ENCODE measurements at places on chromosomes 3 and 15. TPM values are rescaled to one million over a fixed set of nuclear protein-coding genes. Genes with fewer than 3 reads are reported as not detected.

Gene TNFSF10
- not detected for total RNA-seq

Gene LINGO1
- total RNA-seq = 11.9 TPM

Gene SLC27A2
- total RNA-seq = 1.6 TPM

DNA sequence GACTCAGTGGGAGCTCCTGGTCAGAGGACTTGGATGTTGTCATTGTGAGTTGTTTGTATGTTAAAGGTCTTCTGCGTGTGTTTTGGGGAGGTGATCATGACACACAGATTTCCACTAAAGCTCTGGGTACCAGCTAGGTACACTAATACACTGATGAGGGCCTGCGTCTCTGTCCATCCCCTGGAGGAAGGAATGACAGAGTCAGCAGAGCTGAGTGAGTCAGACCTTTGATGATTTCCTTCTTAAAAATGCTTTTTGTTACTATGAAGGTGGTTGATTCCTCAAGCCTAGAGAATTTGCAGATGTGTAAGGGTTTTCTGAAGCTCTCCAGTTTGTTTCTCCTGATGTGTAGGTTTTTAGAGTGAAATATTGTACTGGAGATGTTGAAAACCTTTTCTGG is 424.1 kb upstream of the TPM1 start:
- DNase-seq = no peak
